T-helper 17 cell (primary cell): ENCODE measurements at places on chromosomes 4 and X.

- no peak for DNase-seq
Observed at GRCh38 chrX:679291-679979, 48.8 kb downstream of the SHOX start.

DNA sequence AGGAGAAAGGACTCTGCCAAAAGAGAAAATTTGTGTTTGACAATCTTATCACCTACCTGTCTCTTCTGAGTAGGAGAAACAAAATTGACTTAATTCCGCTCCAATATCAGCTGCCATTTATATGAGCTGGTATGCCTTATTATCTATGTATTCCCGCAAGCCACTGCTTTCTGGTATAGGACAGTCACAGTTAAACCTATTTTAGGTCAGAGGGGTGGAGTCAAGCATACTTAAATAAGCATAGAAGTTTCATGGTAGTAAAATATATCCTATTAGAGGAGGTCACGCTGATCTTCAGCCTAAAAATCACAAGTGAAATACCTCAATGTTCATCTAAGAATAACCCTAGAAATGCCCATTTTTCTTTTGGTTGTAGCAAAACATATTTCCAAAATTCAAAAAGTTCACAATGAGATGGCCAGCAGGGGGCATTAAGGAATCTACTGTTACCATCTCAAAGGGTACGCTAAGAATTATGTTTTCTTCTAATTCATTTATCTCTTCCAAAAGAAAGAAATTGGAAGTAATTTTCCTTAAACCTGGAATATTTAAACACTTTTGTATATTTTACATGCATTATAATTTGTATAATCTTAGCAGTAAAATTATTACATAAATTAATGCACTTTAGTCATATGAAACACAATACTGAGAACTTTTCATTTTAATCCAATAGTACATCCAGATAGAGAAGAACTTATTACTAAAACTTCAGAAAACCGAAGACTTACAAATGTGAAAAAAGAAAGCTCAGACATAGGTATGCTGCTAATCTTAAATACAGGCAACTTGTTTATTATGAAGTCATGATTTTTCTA, 10.5 kb downstream of the PPAT start:
- DNase-seq = no peak

- DNase-seq = no peak
Observed at GRCh38 chr4:147477439-147477838, 3.5 kb upstream of the EDNRA start.

DNA sequence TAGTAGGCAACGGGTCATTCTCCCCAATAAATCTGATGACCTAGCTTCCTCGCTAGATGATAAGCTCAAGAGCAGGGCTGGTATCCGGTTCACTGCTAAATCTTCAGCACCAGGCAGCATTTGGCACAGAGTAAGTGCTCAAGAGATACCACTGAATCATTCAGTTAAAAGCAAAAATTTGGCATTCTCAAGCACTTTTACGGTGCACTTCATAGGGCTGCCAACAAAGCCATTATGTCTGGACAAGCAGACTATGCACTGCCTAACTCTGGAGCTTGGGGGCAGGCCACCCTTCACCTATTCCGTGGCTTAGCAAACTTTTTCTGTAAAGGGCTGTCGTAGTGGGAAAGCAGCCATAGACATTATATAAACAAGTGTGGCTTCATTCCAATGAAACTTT, 23.8 kb upstream of the CXorf38 start:
- no peak for DNase-seq

DNA sequence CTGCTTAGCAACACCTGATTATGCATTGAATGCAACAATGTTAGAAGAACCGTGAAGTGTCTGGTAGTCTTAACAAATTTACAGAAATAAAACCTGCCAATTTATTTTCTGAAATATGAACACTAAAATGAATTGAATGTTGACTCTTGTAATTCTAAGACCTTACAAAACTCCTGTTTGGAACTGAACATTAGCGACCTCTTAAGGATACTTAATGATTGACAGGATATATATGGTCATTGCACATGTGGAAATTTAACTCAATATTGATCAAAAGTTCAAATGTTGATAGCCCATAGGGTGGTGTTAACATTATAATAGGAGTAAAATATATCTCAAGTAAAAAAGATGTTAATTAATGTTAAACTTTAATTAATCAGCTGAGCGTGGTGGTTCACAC, 79.1 kb downstream of the TECRL start:
- DNase-seq = no peak

DNA sequence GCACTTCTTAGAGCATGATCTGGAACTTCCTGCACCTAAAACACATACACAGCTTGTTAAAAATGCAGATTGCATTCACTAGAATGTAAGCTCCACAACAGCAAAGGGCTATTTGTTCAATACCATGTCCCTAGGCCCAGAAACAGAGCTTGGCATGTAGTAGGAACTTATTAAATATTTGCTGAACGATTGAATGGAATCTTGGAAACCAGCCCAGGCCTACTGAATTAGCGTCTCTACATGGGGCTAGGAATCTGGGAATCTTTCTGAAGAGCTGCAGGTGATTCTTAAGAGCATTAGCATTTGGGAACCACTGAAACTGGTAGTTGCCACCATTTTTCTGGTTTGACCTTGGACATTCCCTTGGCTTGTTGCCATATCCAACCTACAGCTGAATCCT, 234.1 kb downstream of the STIM2 start:
- no peak for DNase-seq

DNA sequence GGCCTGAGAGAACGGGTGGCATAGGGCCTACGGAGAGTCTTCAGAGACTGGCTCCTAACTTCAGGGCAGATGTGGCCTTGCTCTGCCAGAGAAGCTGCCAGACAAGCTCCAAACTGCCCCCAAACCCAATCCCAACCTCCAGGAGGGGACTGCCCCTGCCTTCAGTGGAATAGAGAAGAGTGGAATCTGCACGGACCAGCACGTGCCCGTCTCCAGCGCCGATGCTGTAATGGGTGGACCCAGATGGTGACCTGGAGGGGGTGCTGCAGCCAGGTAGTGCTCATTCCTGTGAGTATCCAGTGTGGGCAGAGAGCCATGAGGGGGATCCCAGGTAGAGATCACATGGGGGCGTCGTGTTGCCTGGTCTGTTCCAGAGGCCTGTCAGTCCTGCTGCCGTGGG, 73.2 kb upstream of the NKX1-1 start:
- no peak for DNase-seq

DNA sequence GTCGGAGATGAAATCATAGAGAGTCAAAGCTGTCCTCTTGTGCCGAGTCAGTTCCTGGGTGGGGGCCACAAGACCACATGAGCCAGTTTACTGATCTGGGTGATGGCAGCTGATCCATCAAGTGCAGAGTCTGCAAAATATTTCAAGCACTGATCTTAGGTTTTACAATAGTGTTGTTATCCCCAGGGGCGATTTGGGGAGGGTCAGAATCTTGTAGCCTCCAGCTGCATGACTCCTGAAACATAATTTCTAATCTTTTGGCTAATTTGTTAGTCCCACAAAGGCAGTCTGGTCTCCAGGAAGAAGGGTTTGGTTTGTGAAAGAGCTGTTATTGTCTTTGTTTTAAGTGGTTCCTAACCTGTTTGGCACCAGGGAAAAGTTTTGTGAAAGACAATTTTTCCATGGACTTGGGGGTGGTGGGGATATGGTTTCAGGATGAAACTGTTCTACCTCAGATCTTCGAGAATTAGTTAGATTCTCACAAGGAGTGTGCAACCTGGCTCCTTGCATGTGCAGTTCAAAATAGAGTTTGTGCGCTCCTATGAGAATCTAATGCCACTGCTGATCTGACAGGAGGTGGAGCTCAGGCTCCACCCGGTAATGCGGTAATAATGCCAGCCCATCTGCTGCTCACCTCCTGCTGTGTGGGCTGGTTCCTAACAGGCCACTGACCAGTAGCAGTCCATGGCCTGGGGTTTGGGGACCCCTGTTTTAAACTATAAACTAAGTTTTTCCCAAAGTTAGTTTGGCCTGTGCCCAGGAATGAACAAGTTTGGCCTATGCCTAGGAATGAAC, 29.2 kb downstream of the METAP1 start:
- no peak for DNase-seq

GRCh38 chr4:14138106-14138505, 510.6 kb upstream of the BOD1L1 start:
- no peak for DNase-seq

GRCh38 chr4:177371461-177371860, 61.8 kb downstream of the NEIL3 start:
- no peak for DNase-seq

DNA sequence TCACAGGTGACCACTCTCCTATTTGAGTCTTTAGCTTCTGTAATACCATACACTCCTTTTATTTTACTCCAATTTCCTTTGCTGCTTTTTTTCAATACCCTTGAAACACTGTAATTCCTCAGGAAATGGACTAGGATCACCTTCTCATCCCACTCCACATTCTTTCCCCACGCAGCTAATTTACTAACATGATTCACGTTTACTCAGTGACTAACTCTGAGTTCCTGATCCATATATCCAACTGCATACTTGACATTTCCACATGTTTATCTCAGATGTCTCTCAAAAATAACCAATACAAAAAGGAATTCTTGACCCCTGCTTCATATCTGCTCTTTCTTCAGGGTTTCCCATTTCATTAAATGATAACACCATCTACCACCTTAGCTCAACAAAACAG, 19.9 kb downstream of the RPS6KA6 start:
- DNase-seq = no peak

DNA sequence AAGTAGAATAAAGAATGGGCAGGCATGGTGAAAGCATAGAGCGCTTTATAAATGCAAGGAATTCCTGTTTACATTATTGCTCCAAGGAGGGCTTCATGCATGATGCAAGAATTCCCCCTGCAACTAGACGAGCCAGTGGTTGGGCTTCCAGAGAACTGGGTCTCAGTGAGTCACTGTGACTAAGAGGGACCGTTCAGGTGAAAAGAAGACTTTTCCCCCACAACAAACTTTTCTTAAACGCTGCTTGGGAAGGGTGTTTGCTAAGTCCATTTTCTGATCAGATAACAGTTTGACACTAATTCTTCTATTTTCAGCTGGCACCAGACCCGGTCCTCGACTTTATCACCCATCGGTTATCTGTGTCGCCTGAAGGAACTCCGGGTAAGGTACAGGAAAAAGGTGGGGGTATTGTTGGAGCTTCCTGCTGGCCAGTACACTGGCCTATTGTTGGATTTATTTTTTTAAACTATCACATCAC, 40.1 kb downstream of the LDB2 start:
- no peak for DNase-seq

DNA sequence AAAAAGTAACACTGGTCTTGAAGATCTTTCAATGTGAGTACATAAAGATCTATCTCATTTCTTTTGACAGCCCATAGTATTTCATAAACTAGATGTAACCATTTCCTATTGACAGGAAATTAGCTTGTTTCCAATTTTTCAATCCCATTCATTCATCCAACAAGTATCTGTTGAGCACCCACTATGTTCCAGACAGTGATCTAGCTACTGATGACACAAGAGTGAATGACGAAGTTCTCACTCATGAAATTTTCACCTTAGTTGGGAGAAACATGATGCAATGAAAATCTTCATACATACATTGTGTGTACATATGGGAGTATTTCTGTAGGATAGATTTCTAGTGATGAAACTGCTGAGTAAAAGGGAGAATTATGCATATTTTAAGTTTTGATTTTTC, 1.7 kb downstream of the CD38 start:
- DNase-seq = no peak

DNA sequence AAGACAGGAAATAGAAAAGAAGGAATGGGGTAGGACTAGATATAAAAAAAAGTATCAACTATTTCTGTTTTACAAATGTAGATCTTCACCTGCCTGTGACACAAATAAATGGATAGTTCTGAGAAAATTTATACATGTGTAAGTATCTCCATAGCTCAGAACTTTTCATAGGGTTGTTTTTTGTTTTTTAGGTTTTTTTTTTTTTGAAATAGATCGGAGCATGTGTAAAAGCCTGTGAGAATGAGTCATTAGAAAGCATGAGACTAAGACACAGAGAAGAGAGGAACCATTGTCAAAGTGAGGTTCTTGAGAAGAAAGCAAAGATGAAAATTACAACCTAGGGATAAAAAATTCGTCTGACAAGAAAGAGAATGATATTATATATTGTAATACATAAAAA, 481.6 kb downstream of the PABPC4L start:
- DNase-seq = no peak

- DNase-seq = no peak
Observed at GRCh38 chr4:82043809-82044137, 330.0 kb downstream of the HNRNPD start.
